DMS79 treated with DMSO at 0.1 percent for 48 hours (cell line): ENCODE measurements at places on chromosomes 6 and 20.
A peak's percentile ranks its signal among the peaks of the same experiment; 100 is the strongest.

- peak; percentile 33 for DNase-seq
Observed at GRCh38 chr20:47818996-47819609, 33.8 kb upstream of the SULF2 start.

DNA sequence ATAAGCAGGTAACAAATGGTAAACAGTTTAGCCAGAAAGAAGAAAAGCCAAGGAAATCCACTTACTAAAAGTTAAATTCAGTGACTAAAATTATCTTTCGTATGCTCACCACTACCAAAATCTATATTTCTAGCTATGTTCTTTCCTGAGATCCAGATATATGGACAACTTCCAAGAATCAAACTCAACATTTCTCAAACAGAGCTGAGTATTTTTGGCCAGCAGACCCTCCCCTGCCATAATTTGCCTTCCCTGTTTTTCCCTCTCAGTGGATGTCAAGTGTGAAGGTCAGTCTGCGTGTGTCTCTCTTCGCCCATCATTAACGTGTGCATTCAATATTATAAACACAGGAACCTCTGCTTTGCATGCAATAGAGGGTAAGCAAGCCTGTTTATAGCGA is 42.0 kb downstream of the PRKN start:
- no peak for DNase-seq

DNA sequence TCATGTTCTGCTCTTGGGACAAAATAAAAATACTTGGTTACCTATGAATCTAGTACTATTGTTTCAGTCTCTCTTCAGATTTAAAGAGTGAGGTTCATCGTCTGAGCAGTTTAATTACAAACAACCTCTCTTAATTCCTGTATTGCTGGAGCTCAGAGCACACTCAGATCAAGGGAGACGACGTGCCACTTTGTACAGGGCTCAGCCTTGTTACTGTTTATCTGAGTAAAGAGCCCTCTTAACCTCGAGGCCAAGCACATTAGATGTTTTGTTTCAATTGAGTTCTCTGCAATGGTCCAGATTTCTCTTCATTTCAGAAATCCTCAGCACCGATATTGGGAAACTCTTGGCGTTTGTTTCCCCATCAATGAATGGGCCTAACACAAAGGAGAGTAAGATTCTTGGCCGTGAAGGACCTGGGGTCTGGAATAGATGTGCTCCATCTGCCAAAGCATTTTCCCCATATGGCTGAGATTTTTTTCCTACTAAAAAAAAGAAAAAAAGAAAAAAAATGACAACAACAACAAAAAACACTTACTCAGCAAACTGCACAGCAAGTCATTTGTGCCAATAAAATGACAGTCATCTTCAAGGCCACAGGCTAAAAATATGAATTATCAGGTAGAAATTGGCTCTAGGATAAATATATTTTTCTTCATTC is 82.6 kb upstream of the CCN6 start:
- no peak for DNase-seq

GRCh38 chr20:6700563-6701329 is 66.7 kb upstream of the BMP2 start:
- no peak for DNase-seq
